Right ventricle myocardium superior (tissue), 1 donor: ENCODE measurements at places on chromosomes 1 and 21.
A peak's percentile ranks its signal among the peaks of the same experiment; 100 is the strongest.

- DNase-seq, result no peak
These were observed 133.8 kb upstream of the F3 start for GRCh38 chr1:94675373-94675772.

- no peak for DNase-seq
These were observed 69.8 kb upstream of the SSBP3 start for GRCh38 chr1:54475946-54476516.

DNA sequence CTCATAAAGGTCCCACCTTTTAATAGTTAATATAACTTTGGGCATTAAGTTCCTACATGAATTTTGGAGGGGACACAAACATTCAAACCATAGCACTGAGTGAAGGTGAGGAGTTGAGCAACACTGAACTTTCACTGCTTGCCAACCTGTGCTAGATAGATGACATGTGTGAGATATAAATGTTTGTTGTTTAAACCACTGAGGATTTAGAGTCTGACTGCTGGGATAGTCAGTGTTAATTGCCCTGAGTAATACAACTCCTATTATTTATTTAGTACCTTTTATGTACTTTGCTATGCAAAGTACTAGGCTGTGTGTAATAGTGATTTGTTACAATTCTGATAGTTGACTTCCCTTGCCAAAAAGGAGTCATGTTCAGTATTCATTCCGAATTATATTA lies 32.4 kb upstream of the SLC16A1 start:
- no peak for DNase-seq

- peak; percentile 50 for DNase-seq
These were observed 595 bp downstream of the RNF2 start for GRCh38 chr1:185045814-185046492.

- DNase-seq, result no peak
These were observed 286.1 kb downstream of the DPYD start for GRCh38 chr1:97634758-97635157.

- no peak for DNase-seq
These were observed 50.1 kb downstream of the BCL9 start for GRCh38 chr1:147591261-147591891.

GRCh38 chr21:15065392-15066122 lies 757 bp upstream of the NRIP1 start:
- DNase-seq, result peak; percentile 89

DNA sequence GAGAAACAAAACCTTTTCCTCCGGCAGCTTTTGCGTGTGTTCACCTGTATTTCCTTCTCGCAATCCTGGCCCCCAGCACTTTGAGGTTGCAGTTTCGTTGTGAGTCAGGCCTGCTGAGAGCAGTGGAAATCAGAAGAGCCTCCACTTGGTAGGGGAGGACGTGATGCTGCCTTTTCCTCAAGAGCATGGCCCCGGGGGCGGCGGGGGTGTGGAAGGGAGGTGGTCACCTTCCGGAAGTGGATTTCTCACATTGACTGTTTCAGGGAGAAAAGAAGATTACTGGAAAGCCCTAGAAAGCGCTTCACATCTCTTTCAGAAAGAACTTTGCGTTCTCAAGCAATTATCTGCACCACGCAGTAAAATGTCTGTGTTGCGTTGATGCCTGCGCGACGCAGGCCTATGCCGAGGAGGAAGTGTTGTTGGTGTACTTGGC lies 12.2 kb upstream of the IL10 start:
- DNase-seq, result no peak

DNA sequence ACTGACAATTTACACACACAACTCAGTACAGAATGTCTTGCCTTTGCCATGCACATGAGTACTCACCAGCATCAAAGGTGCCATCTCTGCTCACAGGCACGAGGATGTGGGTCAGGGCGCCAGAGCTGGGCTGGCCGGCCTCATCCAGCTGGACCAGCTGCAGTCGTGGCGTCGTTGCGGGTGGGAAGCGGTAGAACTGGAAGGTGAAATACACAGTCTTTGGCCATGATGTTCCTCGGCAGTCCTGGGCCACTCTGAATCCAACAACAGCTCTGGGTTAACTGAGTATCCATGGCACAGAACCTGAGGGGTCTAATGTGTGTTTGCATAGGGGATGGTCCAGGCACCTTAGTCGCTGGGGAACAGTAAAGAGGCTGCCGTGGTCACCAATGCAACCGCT lies 87.7 kb downstream of the NPHP4 start:
- no peak for DNase-seq

DNA sequence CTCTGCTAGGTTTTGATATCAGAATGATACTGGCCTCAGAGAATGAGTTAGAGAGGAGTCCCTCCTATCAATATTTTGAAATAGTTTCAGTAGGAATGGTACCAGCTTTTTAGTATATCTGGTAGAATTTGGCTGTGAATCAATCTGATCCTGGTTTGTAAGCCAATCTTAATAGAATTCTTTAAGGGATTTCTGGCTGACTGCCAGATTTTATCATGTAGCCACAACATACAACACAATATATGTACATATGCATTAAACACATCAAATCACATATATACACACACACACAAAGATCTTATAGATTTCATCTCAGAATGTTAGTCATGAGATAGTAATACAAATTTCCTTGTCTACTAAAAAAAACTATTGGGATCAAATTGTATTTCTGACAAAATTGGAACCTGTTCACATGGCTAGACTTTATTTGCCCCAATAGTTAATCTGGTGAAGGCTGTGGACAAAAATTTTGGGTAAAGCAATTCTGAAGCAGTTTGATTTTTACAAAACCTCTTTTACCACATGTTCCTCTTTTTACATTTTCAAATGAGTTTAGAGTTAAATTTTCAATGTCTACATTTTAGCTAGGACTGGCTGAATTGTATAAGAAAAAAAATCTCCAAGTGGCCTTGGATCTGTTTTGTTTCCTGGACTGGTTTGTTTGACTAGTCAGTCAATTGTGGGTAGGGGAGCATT lies 151.7 kb downstream of the FASLG start:
- DNase-seq, result no peak

- DNase-seq, result no peak
These were observed 676.1 kb downstream of the PTPRU start for GRCh38 chr1:29912425-29912824.

DNA sequence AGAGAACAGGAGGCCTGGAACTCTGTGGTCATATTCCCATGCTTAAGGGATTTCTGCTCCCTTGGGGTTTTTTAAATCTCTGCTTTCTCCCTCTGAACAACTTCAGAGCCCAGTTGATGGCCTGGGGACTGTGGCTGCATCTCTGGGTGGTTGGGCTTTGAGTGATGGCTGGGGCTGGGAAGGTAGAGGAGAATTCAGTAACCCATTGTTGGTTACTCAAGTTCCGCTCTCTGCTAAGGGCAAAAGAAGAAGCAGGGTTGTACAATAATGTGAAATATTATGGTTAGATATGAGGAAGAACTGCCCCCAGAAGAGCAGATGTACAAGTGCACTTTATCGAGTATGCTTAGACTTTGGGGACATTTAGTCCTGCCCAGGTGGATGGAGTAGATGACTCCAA lies 72.1 kb upstream of the CNTN2 start:
- no peak for DNase-seq

- DNase-seq, result no peak
These were observed 115.7 kb downstream of the NEK7 start for GRCh38 chr1:198272492-198272891.

DNA sequence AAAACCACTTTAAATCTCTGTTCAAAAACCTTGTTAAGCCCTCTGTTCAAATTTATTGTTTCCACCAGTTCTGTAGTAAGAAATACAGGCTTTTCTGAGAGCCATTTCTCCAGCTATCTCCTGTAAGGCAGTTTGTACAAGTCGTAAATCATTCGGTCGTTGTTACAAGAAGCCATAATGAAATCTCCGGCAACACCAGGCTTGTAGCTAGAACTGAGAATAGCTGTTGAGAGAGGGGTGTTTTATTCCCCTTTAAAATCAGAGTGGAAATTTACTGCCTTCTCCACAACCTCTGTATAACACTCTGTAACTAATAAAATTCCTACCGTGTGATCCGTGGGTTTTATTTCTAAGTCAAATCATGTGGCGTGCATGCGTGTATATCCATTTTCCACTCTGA lies 335.8 kb upstream of the KAZN start:
- no peak for DNase-seq

- DNase-seq, result no peak
These were observed 131.2 kb downstream of the TGFB2 start for GRCh38 chr1:218476385-218476784.

DNA sequence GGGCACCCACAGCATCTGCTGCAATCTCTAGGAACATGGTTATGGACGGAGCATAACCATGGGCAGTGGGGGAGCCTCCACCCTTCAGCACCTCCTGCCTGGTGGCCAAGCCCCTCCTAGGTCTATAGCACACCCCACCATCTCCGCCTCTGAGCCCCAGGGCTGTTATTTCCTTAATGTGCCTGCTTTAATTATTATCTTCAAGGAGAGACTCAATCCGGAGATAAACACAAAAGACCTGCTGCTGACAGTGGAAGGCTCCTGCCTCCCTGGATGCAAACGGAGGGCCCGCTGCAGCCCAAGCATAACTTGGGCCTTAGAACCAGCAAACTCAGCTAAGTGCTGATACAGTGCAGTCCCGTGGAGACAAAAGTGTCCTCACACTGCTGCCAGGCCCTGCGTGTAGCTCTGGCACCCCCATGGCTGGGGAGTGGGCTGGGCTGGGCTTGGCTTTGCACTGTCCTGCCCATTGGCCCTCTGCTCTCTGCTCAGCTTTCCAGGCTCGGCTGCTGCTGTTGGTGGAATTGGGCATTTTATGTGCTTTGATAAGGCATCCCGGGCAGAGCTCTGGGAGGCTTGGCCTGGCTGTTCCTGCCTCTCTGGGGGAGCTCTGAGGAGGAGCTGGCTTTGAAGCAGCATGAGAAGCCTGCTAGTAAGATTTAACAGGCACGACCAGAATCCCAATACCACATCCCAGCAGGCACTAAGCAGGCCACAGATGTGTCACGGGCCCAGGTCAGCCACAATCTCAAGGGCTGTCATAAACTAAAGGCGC lies 620.2 kb downstream of the PTPRU start:
- no peak for DNase-seq
